Choroid plexus epithelial cell (primary cell): ENCODE measurements at places on chromosomes 11 and 22.

- DNase-seq, result peak; percentile 49
Measured at GRCh38 chr11:71252770-71253730, 673 bp upstream of the SHANK2 start.

DNA sequence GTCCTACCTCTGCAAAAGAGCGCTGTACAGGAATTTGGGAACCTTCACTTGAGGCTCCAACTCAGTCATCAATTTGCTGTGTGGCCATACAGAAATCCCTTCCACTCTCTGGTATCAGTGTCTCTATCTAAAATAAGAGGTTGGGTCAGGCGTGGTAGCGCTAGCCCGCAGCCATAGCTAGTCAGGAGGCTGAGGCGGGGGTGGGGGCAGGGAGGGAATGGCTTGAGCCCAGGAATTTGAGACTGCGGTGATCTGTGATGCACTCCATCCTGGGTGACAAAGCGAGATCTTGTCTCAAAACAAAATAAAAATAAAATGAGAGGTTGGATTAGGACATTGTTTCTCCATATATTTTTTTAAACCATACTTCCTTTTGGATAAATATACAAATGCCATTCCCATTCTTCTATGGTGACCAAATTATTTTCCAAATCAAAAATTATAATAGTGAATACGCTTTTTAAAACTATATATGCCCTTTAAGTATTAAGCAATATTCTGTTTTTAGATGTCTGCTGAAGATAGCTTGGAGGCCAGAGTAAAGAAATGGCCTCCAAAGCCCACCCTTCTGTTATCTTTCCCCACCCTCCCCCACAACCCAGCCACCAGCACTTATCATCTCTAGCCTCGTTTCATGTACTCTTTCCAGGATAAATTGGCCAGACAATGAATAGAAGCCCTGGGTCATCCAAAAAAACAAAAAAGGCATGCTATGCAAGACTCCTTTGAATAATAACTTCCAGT is 87.2 kb downstream of the PLEKHA7 start:
- no peak for DNase-seq

DNA sequence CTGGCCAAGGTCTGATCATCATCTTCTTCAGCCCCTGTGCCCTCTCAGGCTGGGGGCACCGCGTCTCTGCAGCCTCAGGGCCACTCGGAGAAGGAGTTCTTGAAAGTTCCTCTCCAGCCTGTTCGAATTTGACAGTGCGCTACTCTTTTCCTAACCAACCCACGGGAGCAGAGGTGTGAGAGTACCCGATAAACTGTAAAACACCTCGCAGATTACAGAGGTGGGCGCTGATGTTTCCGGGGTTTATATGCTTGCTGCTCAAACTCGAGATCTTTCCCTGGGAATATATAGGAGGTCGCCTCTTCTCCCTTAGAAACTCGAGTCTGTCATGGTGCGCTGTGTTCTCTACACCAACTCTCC is 515 bp downstream of the CTR9 start:
- DNase-seq, result no peak

DNA sequence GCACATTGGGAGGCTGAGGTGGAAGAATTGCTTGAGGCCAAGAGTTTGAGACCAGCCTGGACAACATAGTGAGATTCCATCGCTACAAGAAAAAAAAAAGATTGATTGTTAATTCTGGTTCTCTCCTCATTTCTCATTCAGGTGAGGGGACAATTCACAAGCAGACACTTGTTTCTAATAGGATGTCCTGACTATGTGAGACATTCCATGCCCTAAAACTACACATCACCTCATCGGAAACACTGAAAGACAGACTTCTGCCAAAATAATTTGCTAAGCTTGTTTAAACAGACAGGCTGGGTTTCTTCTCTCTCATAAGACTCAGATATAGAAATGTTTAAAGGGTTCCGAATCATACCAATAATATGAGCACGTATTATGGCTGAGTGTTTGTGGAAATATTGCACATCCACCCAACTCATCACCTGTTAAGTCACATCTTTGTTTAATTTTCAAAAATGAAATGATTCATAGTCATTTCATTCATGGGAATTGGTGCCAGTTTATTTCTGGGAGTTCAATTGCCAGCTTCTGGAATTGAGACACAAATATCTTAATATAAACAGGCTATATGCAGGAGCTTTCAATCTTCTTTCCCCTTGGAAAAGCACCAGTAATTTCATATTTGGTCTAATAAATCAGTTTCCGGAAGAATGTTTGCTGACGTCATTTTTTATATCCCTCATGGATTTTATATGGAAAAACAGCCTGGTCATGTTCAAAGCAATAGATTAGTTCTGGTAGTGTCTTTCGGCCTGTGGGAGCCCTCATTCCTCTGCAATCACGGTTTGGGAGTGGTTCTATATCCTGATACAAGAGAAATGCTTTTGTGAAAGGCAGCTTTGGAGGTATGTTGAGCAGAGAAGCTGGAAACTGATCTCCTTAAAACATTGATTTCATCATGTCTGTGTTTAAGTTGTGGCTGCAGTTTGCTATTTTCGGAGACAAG is 87.0 kb downstream of the BDNF start:
- DNase-seq, result no peak

GRCh38 chr22:47112994-47113852 is 350.8 kb downstream of the TBC1D22A start:
- DNase-seq, result no peak

GRCh38 chr22:27159716-27160295 is 502.4 kb downstream of the MIAT start:
- no peak for DNase-seq

- no peak for DNase-seq
Measured at GRCh38 chr11:24086921-24087320, 409.9 kb upstream of the LUZP2 start.

GRCh38 chr11:127039591-127039990 is 39.0 kb upstream of the KIRREL3 start:
- no peak for DNase-seq

DNA sequence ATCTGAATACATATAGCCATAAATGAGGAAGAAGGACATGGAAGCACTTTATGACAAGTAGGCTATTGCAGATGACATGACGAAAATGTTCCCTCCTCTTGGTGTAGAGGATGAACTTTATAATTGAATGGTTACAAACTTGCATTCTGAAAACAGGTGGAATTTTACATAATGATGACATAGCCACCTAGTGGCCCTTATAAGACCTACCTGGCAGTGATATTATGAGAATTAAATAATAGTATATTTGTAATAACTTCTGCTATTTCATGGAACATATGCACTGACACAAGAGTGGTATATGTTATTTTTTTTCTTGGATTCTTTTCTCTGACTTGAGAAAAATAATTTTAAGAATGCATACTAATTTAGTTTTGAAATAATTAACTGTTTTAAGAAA is 22.9 kb downstream of the TRIM22 start:
- DNase-seq, result peak; percentile 23

DNA sequence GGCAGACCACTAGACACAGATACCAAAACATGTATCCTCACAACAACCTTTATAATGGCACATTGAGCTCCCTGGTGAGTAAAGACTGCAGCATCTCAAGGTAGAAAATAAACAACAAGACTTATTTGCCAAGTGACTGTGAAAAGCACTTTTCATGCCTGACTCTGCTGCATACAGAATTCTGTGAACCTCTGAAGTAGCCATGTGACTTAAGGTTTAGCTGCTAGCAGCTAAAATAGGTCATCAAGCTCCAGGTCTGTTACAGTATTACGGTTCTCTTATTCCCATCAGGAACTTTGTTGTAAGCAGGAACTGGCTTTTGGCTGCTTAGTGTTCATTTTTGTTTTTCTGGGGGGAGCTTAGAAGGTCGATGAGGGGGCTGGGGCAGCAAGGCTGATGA is 139.4 kb downstream of the PAX6 start:
- DNase-seq, result peak; percentile 12

GRCh38 chr11:56314844-56315243 is at the start of gene OR8K3:
Gene OR8K3, plus strand, starts transcription at chr11:56315144. Its CDS starts 3,163 bp downstream, at chr11:56318307.
- no peak for DNase-seq

- no peak for DNase-seq
Measured at GRCh38 chr11:56849250-56849649, 100.8 kb upstream of the OR9G4 start.

- DNase-seq, result no peak
Measured at GRCh38 chr11:64095273-64095817, 59.6 kb downstream of the FLRT1 start.

DNA sequence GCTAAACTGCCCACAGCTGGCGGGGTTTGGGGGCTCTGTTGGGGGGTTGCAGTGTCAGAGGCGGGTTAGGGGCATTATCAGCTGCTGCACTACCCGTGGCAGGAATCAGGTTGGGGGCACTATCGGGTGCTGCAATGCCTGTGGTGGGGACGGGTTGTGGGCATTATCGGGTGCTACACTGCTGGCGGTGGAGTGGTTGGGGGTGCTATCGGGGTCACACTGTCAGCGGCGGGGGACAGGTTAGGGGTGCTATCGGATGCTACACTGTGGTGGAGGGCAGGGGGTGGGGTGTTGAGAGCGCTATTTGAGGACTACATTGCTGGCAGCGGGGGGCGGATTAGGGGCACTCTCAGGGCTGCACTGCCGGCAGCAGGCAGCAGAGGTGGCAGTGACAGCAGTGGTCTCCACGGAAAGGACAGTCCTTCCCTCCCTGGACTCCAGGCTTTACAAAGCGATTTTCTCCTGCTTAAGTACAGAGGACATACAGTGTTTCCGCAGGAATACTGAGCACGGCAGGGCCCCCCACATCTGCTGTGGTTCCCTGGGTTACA is 119.5 kb upstream of the VPREB1 start:
- DNase-seq, result no peak

- DNase-seq, result peak; percentile 82
Measured at GRCh38 chr11:66579017-66579606, 10.7 kb upstream of the CTSF start.

- DNase-seq, result no peak
Measured at GRCh38 chr11:36109590-36109849, 165.7 kb downstream of the LDLRAD3 start.

- DNase-seq, result no peak
Measured at GRCh38 chr11:69310351-69310750, 16.4 kb downstream of the MYEOV start.

DNA sequence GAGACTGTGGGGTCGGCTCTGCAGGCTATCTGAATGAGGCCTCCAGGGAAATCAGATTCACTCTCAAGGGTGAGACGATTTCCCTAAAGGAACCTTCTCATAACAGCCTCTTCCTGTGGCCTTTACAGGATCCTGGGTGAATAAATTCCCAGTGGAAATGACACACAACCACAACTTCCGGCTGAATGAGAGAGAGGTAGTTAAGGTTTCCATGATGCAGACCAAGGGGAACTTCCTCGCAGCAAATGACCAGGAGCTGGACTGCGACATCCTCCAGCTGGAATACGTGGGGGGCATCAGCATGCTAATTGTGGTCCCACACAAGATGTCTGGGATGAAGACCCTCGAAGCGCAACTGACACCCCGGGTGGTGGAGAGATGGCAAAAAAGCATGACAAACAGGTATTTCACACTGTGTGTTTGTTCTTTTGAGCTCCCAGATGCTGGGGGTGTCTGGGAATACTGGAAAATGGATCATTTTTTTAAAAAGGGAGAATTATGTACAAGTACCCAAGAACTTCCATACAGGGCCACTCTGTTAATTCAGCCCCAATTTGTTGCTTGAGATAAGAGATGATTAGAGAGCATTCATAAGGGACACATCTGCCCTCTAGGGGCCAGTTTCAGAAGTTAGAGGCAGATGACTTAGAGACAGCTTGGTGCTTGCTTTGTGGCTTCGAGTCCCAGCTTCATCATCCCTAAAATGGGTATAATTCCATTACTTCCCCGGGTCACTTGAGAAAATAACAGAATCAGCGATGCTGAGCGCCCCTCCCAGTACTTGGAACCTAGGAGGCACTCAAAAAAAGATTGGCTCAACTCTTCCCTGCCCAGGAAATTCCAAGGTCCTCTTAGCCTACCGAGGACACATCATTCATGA is 10.2 kb downstream of the SERPIND1 start:
- peak; percentile 86 for DNase-seq

- DNase-seq, result peak; percentile 78
Measured at GRCh38 chr11:2196970-2197770, 25.6 kb upstream of the TH start.

DNA sequence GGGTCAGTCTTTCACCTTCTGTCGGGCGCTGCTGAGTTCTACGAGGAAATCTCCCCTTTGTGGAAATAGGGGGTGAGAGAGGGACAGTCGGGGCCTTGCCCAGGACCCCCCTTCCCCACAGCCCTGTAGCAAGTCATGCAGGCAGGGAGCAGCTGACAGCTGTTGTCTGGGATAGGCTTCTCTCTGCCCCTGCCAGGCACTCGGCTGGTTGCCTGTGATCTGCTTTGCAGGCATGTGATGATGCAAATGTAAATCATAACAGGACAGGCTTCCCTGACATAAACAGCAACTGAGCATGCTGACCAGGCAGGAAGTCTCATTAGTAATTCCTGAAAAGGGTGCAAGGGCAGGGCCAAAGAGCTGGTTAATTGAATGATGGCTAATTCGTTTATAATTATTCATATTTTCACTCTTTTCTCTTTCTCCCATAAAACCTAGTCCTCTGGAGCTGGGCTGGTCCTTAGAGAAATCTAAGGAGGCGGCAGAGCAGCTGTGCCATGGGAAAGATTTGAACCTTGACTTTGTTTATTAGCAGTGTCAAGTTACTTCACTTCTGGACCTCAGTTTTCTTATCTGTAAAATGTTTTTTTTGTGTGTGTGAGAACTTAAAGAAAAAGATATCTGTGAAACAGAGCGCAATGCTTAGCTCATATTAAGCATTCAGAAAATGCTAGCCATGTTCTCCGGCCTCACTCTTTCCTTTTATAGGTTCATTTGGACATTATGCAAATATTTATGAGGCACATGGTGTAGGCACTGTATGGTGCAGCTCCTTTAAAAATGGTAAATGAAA is 129.7 kb downstream of the LDLRAD3 start:
- peak; percentile 88 for DNase-seq

GRCh38 chr22:44291265-44291664 is 21.5 kb downstream of the SHISAL1 start:
- no peak for DNase-seq

GRCh38 chr11:76810151-76810853 is 27.1 kb downstream of the TSKU start:
- peak; percentile 60 for DNase-seq

DNA sequence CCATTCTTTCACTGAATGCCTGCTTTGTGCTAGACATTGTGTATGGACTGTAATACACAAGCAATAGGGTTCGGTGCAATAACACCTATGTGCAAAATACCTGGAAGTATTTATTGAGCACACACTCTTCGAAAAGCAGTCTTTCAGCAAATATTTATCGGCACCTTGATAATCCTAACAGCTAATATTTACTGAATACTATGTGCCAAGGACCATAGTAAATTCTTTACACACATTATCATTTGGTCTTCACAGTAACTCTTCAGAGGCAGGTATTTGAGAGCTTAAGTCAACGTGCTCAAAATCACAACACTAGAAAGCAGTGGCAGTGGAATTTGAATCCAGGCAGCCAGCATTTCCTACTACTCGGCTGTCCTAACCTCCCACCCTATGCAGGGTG is 2.2 kb downstream of the B3GNT6 start:
- no peak for DNase-seq

DNA sequence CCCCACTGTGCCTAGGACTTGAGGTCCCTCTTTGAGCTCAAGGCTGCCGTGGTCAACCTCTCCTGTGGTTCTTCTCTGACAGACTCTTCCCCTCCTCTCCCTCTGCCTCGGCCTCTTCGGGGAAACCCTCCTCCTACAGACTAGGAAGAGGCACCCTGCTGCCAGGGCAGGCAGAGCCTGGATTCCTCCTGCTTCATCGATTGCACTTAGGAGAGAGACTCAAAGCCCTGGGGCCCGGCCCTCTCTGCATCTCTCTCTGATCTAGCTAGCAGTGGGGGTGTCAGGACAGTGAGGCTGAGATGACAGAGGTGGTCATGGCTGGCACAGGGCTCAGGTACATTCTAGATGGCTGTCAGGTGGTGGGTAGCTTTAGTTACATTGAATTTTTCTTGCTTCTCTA is 63.6 kb upstream of the EMID1 start:
- peak; percentile 19 for DNase-seq
